CD14-positive monocyte (primary cell): ENCODE measurements at places on chromosomes 1 and 21.

GRCh38 chr1:172832006-172832725 is 173.3 kb downstream of the FASLG start:
- no peak for DNase-seq

DNA sequence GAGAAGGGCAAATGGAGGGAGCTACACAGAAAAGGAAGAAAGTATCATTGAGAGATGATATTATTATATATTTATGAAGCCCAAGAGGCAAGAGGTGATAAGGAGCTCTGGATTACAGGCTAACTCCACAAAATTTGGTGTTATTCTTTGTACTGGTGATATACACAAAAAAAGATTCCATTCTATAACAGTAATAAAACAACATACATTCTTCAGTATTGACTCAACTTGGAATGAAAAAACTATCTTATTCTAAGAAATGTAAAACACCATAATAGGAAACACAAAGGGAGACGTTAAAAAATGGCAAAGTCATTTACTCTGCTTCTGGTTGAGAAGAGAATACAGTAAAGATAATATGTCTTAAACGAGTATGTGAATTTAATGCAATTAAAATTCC is 99.4 kb downstream of the TEX35 start:
- DNase-seq = no peak

DNA sequence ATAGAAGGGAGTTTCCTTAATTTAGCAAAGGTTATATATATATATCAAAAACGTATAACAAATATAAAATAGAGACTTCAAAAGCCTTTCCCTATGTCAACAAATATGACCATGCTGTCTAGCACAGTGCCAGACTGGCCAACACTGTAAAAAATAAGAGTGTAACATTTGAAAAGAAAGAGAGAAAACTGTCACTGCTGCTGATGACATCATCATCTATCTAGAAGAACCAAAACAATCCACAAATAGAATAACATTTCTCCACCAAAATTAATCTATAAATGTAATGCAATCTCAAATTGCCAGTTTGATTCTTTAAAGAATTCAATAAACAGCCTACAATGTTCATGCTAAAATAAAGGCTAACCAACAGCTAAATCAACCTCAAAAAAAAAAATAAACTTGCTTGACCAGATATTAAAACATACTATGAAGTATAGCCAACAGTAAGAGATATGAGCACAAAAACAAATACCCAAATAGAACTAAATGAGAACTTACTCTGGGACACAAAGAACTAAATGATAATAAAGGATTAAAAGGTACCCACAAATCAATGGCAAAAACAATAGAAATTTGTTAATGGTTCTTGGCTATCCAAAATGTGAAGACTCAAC is 50.2 kb downstream of the ENAH start:
- no peak for DNase-seq

DNA sequence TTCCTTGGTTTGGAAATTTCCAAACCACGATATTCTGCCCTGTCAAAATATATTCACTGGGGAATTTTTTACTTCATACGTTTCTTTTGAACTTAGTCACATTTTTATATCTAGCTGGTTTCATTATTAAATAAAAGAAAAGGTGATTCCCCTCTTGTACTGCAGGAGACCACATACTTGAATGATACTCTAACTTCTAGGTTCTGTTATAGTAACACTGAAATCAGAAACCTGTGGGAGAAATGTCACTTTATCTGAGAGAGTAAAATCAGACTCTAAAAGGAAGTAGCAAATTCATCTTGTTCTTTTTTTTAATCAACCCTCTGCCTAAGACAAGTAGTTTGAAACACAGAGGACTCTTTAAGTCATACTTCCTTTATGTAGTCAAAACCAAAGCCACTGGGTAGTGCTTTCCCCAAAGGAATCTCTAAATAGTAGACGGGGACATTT is 34.4 kb downstream of the MRPL39 start:
- no peak for DNase-seq

DNA sequence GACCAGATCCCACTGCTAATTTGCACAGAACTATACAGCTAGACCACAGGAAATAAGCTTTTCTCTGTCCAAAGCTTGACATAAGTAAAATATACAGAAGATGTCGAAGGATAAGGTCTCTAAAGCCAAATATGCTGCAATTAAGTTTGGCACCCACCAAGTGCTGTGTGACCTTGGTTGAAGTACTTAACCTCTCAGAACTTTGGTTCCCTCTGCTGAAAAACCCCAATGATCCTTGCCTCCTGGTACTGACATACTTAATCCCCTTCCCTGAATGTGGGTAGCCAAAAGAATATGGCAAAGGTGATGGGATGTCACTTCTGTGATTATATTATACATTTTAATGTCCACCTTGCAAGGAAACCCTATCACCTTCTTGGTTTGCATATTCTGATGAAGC is 290.5 kb downstream of the VAV3 start:
- no peak for DNase-seq

DNA sequence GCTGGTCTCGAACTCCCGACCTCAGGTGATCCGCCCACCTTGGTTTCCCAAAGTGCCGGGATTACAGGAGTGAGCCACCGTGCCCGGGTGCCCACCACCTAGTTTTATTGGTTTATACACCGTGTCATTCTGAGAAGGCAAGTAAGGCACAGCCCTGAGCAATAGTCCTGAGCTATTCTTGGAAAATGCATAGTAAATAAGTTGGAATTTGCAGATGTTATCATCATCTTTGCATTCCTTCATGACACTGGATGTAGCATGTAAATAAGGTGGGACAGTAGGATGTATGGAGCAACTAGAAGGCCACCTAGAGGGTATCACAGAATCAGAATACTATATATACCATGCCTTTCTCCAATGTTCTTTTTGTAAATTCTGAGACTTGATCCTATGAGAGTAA is 11.0 kb downstream of the TOR1AIP2 start:
- no peak for DNase-seq
